Activated CD4-positive, alpha-beta T cell treated with anti-CD3 and anti-CD28 coated beads, Interleukin-2, amount 50 U/mL, for 1 hour (primary cell): ENCODE measurements at places on chromosomes 1 and 21.

DNA sequence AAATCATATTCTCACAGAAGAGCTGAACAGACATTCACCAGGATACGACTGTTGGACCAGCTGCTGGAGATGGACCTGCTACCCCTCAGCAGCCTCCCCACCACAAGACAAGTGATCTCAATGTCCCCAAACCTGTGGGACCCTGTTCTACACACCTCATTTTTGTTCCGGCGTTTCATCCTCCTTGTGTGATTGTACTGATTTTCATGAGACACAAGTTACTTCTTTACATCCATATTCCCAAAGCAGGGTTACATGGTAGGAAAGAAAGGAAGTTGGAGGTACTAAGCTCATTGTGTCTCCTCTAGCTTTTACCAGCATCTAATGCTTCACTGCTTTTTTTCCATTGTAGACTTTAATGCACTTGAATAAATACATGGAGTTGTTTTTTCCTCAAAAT lies 8.7 kb downstream of the ADAMTS1 start:
- DNase-seq, result no peak

DNA sequence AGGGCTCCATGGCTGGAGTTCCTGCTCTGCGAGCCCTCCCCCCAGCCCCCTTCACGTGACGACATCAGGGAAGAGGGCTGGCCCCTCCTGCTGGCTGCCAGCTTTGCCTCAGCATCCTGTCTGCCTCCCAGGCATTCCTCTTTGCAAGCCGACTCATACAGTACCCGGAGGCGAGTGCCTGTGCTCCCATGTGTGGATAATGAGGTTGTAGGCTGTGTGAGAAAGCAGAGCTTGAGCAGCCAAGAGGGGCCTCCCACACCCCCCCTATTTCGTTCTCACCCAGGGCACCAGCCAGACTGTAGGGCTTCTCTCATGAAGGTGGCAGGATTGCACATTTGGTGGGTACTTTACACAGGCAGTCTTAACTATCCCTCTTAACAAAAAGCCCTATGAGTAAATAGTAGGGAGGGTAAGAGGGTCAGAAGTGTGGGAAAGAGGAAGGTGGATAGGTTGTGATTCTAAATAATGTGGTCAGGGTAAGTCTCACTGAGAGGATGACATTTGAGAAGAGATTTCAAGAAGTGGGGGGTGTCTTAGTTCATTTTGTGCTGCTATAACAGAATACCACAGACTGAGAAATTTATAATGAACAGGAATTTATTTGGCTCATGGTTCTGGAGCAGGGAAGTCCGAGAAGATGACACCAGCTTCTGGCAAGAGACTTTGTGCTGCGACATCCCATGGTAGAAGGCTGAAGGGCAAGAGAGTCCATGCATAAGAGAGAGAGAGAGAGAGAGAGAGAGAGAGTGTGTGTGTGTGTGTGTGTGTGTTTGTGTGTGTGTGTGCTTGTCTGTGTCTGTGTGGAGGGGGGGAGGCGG lies 113.5 kb downstream of the OMA1 start:
- DNase-seq, result no peak

DNA sequence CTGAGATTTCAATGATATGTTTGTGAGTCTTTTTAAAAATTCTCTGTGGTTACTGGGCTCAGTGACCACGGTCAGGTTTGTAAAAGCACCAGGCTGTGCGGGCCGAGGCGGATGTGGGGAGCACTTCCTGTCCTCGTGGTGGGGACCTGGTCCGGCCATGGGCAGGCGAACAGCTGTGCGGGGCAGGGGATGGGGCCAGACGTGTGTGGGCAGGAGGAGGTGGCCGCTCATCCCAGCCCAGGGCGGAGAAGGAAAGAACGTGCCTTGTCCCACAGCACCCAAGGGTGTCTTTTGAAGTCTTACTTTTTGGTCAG lies 5.2 kb upstream of the OXCT2 start:
- DNase-seq, result no peak

GRCh38 chr21:42833439-42833815 lies 45.9 kb downstream of the WDR4 start:
- peak; percentile 55 for DNase-seq

- DNase-seq, result no peak
Measured at GRCh38 chr1:188590641-188591040, 1761.9 kb downstream of the PLA2G4A start.

GRCh38 chr1:116485976-116486375 lies 84.8 kb downstream of the CD58 start:
- no peak for DNase-seq
